Activated naive CD4-positive, alpha-beta T cell (primary cell): ENCODE measurements at places on chromosomes 2 and 18.

DNA sequence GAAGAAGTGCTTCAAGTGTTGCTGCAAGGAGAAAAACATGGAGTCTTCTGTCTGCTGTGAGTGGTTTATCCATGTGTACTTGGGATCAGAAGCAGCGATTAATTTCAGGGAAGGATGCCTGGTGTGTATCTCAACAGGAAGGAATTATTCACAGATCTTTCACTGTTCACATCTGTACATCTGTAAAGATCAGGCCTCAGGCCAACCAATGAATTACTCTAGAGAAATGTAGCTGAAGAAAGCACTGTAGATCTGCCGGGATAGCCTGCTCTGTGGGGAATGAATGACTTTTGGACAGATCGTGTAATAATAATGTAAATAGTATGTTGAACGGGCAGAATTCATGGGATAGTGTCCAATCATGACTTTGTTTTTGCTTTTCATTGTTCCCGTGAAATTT lies 54.0 kb upstream of the SPP2 start:
- no peak for DNase-seq

- no peak for DNase-seq
Measured at GRCh38 chr18:66150650-66151049, 399.8 kb downstream of the CDH7 start.

GRCh38 chr2:60555066-60555782 lies 1.8 kb upstream of the BCL11A start:
- DNase-seq, result peak; percentile 7

DNA sequence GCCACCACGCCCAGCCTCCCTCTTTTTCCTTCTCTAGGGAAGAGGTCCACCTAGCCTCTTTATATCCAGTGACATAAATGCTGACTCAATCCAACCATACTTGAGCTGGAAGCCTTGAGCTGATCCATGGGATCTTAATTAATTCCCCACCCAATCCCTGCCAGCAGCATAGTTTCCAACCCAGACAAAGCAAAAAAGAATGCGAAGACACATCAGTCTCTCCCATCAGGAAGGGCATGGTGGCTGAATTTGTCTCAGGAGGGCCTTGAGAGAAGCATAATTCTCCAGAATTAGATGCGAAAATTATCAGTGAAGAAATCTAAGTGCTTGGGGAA lies 22.5 kb downstream of the CASP10 start:
- DNase-seq, result no peak

DNA sequence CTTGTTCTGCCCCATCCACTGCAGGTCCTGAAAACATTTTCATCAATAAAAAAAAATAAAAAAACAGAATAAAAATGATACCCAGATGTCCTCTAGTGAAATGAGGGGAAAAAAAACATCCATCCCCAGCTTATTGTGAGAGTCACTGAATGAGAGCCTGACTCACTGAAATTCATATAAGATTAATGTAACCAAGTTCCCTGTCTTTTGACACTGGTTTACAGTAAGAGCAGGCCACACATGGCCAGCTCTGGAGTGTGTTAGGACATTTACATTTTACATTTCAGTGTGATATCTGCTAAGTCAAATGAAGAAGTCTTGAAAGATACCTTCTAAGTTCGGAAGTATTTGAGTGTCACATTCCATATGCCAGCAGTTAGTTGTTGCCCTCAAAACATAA lies 21.1 kb upstream of the IL18R1 start:
- no peak for DNase-seq

DNA sequence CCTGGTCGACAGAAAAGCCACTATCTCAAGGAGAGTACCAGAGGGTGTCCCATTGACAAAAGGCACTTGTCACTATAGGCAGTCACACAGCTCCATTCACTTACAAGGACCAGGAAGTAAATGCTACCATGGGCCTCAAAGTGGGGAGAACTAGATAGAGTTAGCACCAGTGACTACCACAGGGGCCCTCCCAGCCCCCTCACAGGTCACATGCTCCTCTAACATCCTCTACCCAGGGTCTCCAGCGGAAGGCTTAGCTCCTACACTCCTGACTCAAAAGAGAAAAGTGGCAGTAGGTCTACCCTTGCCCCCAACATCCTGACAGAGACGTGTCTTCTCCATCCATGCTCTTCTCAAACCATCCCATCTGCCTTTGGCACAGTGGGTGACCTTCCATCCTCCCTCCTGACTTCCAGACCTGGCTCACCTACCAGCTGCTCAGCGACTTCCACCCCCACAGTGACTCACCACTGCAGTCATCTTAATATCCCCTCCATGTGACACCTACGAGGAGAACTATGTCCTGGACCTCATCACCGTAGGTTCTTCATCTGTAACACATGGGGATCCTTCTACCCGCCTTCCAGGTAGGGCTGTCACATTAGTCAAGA lies 5.6 kb upstream of the DNMT3A start:
- no peak for DNase-seq

GRCh38 chr2:13005761-13006335 lies 289.1 kb downstream of the TRIB2 start:
- no peak for DNase-seq
